ENCODE measurements at places on chromosomes 1 and 21.

DNA sequence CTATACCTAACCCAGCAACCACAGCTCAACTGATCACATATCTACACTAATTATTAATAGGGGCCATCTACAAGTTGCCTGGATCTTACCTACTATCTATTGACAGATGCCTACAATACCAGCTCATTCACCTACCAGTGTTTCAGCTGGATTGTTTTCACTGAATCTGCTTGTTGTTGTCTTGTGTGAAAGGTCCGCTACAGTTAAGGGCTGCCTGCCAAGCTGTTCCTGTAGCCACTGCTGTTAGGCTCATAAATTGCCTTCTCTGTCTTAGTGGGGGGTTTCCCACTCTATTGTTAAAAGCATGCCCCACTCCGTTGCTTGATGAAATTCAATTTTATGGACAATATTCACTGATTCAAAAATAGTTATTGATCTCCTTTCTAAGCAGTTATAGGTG, 199.7 kb upstream of the TMPRSS15 start:
- no peak for DNase-seq

- no peak for DNase-seq
These were observed 87.4 kb downstream of the ROR1 start for GRCh38 chr1:63861052-63861691.

GRCh38 chr1:59359325-59359724, 62.4 kb downstream of the FGGY start:
- no peak for DNase-seq

- DNase-seq: no peak
These were observed 187.7 kb downstream of the FCRL5 start for GRCh38 chr1:157364612-157365011.

- DNase-seq: no peak
These were observed 417.9 kb downstream of the MATN1 start for GRCh38 chr1:30305519-30305918.

GRCh38 chr1:7576946-7577657, 194.0 kb upstream of the VAMP3 start:
- DNase-seq: no peak

GRCh38 chr1:214514819-214515383, 36.5 kb downstream of the PTPN14 start:
- DNase-seq: no peak

- no peak for DNase-seq
These were observed 12.5 kb downstream of the PDXK start for GRCh38 chr21:43731476-43731875.
